Stimulated activated CD8-positive, alpha-beta memory T cell treated with anti-CD3 and anti-CD28 coated beads, Interleukin-7, amount 100 ng/mL, for 1 hour (primary cell): ENCODE measurements at places on chromosomes 1 and 21.

DNA sequence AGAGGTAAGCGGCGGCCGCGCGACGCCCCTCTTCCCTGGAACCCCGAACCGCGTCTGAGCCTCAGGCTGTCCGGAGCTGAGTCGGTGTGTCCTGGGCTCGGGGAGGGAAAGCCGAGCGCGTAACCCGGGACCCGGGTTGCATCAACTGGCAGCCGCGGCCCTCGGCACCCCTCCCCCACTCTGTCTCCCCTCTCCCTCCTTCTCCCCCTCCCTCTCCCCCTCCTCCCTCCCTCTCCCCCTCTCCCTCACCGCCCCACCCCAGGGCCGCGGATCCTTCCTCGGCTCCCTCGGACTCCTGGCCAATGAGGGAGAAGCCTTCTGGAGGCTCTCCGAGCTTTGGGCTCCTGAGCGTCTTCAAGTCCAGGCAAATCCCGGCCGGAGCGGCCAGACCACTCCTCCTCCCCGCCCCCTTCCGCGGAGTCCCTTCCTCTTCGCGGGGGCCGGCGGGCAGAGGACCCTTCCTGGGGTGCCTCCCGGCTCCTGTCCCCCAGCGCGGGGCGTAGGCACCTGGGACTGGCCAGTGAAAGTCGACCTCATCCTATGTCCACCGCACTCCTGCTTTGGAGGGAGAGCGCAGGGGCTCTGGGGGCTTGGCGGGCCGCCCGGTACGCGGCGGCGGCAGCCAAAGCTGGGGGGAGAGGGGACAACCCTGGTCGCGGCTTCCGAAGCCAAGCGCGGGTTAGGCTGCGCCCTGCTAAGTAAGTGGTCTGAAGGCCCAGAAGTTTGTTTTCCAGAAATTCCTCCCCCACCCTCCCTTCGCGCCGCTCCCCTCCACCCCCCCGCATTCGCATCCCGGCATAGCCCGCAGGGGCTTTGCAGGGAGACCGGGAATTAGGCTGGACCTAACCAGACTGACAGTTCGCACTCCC lies 850 bp downstream of the SESN2 start:
- no peak for DNase-seq

- DNase-seq: no peak
Measured at GRCh38 chr1:25587290-25587689, 29.3 kb upstream of the MAN1C1 start.

GRCh38 chr1:5911871-5912271 lies 80.4 kb downstream of the NPHP4 start:
- DNase-seq: no peak

GRCh38 chr1:36380143-36380619 lies 5.5 kb downstream of the STK40 start:
- no peak for DNase-seq

DNA sequence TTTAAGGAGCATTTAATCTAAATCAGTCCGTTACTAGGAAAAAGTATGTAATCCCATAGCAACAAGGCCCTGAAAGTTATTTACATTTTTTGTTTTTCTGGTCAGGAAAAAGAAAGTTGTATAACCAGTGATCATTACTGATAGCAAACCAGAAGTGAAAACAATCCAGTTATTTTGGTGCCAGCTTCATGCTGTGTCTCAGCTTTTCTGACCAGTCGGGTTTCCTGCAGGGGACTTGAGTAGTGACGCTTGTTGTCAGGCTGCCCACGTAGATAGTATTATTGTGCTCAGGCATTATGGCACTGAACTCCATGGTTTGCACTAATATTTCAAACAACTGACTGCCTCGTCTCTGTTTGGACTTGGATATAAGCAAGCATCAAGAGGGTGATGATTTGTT lies 55.2 kb downstream of the SASS6 start:
- no peak for DNase-seq
